ENCODE measurements at places on chromosomes 5 and 9.
A peak's percentile ranks its signal among the peaks of the same experiment; 100 is the strongest.

DNA sequence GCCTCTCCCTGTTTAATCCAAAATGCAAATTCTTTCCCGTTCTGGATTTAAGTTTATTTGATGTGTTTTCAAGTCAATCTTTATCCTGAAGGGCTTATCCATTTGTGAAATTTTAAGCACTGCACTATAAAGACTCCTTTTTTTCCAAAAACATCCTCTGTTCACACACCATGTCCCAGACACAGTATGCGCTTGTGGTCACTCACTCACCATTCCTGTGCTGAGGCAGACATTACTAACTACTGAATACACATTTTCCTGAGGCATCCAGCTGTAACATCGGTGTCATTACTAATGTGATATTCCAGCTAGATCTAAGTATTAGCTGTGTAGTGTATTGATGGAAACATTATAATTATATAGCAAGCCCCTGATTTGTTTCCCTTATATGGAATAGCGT is 298.4 kb downstream of the KCTD16 start:
- DNase-seq: peak; percentile 78

GRCh38 chr9:121638399-121638798 is 13.0 kb upstream of the DAB2IP start:
- DNase-seq: no peak

DNA sequence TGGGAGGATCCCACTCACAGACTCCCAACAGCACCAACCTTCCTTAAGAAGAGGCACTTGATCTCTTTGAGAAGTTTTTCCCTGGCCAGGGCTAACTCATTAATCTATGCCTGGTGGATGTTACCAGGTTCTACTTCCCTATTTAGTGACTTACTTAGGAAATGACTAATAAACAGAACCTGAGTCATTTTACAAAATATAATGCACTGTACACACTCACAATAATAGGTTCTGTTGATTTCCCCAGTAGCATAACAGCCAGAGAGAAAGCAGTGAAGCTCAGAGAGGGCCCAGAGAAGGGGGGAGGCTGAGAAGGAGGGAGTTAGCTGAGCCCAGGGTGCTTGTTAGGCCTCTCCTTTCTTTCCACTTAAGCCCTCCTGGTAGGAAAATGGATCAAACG is 27.1 kb downstream of the FRMD3 start:
- DNase-seq: no peak

DNA sequence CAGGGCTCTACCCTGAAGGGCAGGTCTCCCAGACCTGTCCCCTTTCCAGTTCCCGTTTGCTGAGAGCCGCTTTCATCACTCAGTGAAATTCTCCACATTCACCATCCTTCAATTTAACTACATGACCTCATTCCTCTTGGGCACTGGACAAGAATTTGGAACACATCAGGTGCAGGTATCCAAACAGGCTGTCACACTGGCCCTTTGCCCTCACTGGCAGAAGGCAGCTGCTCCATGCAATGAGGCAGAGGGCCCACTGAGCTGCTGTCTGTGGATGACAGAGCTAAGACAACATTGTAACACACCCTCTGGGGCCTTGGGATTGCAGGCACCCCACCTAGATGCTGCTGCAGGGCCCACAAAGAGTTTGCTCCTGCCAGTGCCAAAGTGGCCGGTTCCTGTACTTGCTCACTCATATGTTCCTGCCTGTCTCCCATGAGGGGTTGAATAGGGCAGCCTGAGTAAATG is 55.1 kb downstream of the ACTL7B start:
- no peak for DNase-seq

GRCh38 chr9:93594041-93594756 is 17.8 kb downstream of the PHF2 start:
- no peak for DNase-seq

GRCh38 chr5:157540124-157540523 is 35.5 kb downstream of the ADAM19 start:
- DNase-seq: no peak

DNA sequence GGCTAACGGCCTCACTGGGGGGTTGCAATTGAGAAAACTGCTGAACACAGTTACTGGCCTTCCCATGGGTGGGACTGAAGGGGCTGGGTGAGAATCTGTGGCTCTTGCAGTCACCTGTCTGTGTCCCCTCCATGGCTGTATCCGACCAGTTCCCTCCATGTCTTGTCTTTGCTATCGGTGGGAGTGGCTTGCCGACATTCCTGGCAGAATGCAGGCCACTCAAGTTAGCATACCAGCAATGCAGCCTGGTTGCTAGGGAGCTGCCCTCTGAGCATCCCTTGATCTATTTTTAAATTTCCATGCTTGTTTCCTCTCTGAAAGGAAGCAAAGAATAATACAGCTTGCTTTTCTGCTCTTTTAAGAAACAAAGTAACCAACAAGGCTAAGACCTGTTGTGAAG is 1509.7 kb upstream of the WWC1 start:
- DNase-seq: no peak

DNA sequence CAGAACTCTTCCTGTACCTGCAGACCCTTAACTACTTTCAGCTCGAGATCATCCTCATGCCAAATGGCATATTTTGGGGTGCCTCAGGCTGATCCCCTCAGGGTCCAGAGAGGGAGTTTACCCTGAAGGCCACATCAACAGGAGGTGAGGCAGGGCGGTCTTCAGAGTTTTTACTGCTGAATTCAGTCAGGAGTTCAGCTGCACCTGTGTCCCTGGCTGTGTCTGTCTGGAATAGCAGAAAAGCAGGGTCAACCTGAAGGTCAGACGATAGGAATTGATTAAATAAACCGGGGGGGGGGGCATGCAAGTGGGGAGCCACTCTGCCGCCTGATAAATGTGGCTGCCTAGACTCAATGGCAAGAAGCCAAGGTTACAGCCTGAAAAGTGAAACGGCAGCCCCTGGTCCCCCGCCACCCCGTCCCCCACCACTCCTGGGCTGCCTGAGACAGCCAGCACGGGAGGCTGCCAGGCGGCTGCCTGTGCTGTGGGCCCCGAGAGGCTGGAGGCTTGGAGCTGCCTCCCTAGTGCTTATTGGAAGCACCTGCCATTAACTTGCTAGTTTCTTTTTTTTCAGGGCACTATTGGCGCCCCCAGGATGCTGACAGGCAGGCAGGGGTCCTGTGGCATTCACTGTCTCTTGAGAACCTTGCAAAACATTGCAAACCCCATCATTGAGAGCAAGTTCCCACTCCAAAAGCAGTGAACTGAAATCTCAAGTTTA is 182.7 kb upstream of the PPP1R26 start:
- DNase-seq: no peak

GRCh38 chr5:134138416-134139376 is 24.2 kb downstream of the TCF7 start:
- no peak for DNase-seq

DNA sequence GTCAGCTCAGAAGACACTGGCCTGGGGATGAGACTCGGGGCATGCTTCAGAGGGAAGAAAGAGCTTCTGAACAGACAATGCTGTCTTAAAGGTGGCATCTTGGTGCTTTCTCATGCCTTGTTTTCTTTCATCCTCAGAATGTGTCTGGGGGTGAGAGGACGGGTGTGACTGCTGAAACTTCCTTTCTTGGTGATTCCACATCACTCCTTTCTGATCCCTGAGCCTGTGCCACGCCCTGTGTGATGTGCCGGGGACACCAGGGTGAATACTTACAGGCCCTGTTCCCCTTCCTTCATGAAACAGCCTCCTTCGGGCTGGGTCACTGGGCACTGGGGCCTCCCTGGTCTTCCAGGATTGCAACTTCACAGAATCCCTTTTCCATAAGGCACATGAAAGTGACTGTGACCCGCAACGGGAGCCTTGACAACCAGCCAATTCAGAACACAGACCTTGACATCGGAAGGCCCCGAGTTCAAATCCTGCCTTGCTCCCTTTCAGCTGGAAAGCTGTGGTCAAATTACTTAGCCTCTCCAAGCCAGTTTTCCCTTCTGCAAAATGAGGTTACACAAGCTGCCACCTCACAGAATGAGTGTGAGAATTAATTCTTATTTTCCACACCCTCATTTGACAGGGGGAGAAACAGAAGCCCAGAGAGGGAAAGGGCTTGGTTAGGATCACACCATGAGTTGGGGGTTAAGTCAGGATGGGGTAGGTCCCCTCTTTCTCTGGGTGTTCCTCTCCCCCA is 44.1 kb upstream of the IL17B start:
- no peak for DNase-seq

DNA sequence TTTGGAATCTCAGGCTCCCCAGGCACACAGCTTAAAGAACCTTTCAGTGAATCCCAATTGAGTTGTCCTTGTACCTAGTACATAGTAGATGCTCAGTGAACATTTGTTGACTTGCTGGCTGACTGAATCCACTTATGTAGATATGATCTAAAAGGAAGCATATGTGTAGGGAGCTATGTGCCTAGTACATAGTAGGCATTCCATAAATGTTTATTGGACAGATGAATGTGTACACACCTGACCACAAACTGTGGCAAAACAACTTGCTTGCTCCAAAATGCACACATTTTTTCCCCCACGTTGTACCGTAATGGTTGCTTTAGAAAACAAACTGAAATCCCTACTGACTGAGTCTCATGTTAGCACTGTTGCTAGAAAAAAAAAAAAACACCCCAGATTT is 80.2 kb upstream of the IL12B start:
- no peak for DNase-seq

- no peak for DNase-seq
Measured at GRCh38 chr9:92931606-92932005, 15.7 kb upstream of the FGD3 start.

DNA sequence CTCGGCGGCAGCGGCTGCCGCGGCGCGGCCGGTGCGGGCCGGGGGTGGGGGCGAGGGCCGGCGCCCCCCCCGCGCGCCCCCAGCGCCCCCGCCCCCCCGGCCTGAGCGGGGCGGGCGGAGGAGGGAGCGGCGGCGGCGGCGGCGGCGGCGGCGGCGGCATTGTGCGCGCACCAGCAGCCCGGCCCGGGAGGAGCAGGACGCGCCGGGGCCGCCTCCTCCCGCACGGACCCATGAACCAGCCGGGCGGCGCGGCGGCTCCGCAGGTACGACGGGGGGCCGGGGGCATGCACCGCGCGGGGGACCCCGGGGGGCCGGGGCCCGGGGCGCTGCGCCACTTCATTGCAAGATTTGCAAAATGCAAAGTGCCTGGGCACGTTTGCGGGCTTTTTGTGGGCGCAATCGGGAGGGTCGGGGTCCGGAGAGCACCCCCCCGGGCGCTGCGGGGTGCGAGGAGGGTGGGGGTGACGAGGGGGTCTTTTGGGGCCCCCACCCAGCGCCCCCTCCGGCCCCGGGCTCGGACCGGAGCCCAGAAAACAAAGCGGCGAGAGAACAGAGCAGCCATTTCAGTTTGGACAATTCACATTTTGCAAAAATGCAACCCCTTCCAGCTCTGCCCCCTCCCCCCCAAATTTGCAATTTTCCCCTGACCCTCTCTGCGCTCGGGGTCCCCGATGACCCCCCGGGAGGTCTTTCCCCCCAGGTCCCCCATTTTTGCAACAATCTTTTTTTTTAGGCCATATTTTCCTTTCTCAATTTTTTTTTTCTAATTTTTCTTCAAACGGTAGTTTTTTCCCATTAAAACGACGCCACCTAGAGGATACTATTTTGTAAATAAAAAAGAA is at the start of gene ZNF618:
Gene ZNF618 (plus strand): TSS at position 159 of the 842 bp plus-strand sequence. CDS start 72 bp downstream, at position 231.
- DNase-seq: peak; percentile 36

DNA sequence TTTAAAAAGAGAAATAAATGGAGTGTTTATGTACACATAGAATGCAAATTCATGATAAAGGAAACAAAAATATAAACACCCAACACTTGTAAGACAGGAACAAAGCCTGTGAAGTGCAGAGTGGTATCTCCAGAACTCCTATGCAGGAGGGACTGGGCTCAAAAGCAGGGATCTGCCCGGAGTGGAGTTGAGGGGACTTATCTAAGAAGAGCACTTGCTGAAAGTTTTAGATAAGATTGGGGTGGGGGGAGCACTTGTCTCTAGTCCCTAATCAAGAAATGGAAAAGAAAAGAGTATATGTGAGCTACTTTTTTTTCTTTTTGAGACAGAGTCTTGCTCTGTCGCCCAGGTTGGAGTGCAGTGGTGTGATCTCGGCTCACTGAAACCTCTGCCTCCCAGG is 840.4 kb downstream of the MAT2B start:
- no peak for DNase-seq

DNA sequence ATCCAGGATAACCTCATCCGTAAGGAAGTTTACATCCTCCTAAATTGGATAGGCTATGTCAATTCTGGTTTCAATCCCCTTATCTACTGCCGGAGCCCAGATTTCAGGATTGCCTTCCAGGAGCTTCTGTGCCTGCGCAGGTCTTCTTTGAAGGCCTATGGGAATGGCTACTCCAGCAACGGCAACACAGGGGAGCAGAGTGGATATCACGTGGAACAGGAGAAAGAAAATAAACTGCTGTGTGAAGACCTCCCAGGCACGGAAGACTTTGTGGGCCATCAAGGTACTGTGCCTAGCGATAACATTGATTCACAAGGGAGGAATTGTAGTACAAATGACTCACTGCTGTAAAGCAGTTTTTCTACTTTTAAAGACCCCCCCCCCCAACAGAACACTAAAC is 1.3 kb downstream of the ADRB2 start:
- DNase-seq: no peak

- no peak for DNase-seq
Measured at GRCh38 chr5:149840226-149840825, 104.3 kb downstream of the PDE6A start.

GRCh38 chr9:137619240-137620047 is 639 bp downstream of the EHMT1 start:
- DNase-seq: peak; percentile 55

DNA sequence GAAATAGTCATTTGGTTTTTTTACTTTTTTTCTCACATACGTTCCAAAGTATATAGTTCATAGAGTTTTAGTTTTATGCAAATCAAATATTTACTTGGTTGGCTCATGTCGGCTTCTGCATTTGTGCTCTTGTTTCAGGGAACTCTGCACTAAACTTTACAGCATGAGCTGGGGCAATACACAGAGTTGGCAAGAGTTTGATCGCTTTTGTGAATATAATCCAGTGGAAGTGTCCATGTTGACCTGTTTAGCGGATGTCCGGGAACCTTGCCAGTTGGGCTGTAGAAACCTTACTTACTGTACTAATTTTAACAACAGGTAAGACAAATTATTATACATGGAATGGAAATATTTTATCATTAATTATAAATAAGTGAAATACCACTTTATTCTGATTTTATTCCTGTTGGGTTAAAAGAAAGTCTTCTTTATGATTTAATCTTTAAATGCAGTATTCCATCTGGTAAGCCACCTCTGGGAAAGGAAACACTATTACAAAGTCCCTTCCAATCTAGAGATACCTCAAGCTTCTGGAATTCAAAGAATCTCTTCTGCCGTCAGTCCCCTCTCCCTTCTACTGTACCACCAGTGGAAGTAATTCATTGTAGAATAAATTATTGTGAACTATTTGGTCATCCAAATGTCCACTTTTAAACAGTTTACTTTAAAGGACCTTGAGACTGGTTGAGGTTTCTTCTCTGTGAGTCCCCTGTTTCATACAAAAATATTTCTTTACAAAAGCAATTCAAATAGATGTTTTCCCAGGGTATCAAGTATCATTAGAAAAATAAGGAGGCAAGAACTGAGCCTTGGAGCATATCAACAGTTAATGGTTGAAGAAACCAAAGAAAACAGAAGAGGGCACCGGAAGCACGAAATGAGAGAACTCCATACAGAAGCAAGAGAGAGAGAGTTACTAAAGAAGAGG is 45.2 kb upstream of the GLIPR2 start:
- peak; percentile 83 for DNase-seq

- no peak for DNase-seq
Measured at GRCh38 chr5:176995896-176996767, 10.4 kb downstream of the UIMC1 start.

GRCh38 chr5:53601570-53601969 is 41.1 kb downstream of the NDUFS4 start:
- DNase-seq: no peak

- no peak for DNase-seq
Measured at GRCh38 chr5:34751807-34752736, 86.9 kb upstream of the TTC23L start.

All from ACHN (cell line).